Myocyte (in vitro differentiated cells): ENCODE measurements at places on chromosomes 16 and 17. TPM values are rescaled to one million over a fixed set of nuclear protein-coding genes. Genes with fewer than 3 reads are reported as not detected.

The TLCD1 gene
- total RNA-seq, result 11.1 and 22.3 TPM in 2 replicates

The KAT2A gene
- 26.5 and 32.6 TPM in 2 replicates for total RNA-seq

The PKD1 gene
- 180 and 198 TPM in 2 replicates for total RNA-seq

The CHD9NB gene
- total RNA-seq, result 0.24 TPM in 1 of 2 replicates, not detected in the other

The ZFHX3 gene
- total RNA-seq, result 3.6 and 4.1 TPM in 2 replicates

The OTOA gene
- 0.64 TPM in 1 of 2 replicates, not detected in the other for total RNA-seq

The SLC47A1 gene
- total RNA-seq, result 0.24 and 2.2 TPM in 2 replicates

The ZNF624 gene
- 5.2 and 7.4 TPM in 2 replicates for total RNA-seq

The SMPD3 gene
- 0.05 TPM in 1 of 2 replicates, not detected in the other for total RNA-seq

The SPATA22 gene
- total RNA-seq, result not detected in 2 replicates

The SLC52A1 gene
- not detected in 2 replicates for total RNA-seq
